ENCODE measurements at places on chromosomes 2 and 18.

GRCh38 chr2:217694291-217694690, 308.5 kb downstream of the TNS1 start:
- DNase-seq, result no peak

DNA sequence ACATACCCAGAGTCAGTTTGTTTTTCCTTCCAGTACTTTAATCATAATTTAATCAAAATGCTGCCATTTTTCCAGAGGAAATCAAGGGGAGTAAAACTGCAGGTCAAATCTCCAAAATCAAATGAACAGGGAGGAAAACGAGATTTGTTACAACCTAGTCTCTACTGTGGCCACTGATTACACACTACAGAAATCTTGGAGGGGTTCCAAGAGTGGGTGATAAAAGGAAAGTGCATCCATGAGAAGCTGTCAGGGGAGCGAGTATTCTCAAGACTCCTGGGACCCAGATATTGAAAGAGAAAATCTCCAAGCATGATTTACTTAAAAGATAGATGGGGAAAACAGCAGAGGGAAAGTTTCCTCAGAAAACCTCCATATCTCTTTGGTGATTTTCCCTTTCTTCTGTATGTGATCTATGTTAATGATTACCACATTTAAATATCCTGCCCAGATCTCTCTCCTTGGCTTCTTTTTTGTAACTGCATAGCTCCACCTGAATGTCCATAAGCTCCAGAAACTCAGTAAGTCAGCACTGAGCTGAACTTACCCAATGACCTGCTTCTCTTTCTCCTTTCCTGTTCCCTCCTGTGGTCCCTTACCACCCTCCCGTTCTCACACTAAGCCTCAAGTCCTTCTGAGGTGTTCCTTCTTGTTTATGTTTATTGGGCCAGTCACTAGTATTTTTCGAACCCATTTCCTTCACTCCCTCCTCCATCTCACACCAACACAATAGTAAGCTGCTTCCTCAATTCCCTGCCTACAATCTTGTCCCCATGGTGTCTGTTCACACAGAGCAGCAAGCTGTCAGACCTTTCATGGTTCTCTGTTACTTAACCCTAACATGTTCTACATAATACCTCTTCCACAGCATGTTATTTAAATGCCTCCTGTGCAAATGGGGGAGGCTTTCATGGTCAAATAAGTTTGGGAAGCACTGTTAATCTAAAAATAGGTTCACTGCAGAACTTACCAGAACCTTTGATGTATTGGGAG, 73.9 kb upstream of the TWSG1 start:
- no peak for DNase-seq

GRCh38 chr2:73174244-73174643, 28.1 kb upstream of the NOTO start:
- no peak for DNase-seq

DNA sequence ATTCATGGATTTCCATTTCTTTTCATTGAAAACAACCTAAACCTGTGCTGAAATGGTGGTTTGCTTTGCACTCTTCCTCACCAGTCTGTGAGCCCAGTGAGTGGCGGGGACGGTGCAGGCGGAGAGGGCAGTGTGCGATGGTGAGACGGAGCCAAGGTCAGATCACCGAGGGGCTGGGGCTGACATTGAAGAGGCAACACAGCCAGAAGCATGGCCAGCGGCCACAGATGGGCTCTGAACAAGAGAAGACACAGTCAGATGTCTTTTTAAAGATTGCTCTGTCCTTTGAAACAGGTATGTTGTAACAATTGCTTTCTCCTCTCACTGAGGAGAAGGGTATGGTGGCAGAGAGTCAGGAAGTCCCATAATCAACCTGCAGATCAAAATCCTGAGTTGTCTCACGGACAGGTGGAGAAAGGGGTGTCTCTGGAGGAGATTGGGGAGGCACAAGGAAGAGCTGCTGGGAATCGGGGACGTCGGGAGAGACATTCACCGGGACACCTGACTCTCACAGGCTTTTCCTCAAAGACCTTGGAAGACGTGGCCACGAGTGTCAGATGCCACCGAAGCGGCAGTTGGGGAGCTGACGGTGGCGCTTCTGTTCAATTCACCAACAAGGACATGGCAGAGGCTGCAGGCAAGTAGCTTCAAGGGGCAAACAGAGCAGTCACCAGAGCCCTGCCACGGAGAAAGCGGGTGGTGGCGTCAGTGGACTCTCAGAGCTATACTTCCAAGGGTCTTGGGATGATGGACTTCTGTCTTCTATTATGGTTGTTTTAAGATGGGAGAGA, 12.1 kb upstream of the ZNF516 start:
- no peak for DNase-seq

DNA sequence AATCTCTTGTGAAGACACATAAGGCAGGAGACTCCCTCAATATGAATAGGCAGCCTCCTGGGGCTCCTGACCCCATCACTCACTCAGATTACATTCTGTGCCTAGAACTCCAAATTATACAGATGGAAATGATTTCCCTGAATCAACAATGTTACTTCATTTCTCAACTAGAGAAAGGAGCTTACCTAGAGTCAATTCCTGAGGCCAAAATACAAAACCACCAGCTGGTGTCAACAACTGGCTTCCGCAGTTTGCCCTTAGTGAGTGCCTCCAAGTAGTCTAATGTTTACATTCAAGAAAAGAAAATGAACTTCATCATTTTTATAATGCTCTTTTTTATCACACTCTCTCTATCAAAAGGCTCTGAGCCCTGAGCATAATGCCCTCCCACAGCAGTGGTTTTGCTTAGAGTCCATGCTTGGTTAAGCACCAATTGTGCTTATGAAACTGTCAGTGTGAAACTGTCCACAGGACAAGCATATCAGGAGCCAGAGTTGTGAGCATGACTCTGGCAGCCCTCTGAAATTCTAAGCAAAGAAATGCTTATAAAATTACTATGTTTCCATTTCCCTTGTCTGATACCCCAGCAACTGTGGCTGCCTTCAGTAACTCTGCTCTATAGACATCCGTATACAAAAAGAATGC, 305.7 kb upstream of the PKDCC start:
- DNase-seq, result no peak

GRCh38 chr2:160328811-160329527, 128.9 kb upstream of the ITGB6 start:
- no peak for DNase-seq

GRCh38 chr2:21256006-21256405, 132.2 kb downstream of the TDRD15 start:
- no peak for DNase-seq

- DNase-seq, result no peak
Measured at GRCh38 chr2:101152272-101153076, 1.3 kb upstream of the TBC1D8 start.

Measured in neural crest cell (in vitro differentiated cells).